ENCODE measurements at places on chromosomes 5 and 9. TPM values are rescaled to one million over a fixed set of nuclear protein-coding genes. Genes with fewer than 3 reads are reported as not detected.
A peak's percentile ranks its signal among the peaks of the same experiment; 100 is the strongest.

DNA sequence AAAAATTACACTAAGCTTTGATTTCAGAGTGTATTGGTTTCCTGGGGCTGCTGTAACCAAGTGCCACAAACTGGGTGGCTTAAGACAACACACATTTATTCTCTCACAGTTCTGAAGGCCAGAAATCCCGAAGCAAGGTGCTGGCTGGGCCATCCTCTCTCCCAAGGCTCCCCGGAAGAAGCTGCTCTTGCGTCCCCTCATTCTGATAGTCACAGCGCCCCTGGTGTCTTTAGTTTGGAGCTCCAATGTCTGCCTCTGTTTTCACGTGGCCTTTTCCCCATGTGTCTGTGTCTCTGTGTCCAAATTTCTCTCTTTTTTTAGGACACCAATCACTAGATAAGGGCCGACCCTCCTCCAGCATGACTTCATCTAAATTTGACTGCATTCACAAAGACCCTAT is 56.7 kb downstream of the ROPN1L start:
- DNase-seq = no peak
- H3K27ac ChIP-seq = no peak overlapping the region
- H3K27me3 ChIP-seq = no peaks in the 10 kb centered on the region
- no peaks in the 10 kb centered on the region for H3K4me1 ChIP-seq
- no peak overlapping the region for H3K4me3 ChIP-seq

The C9orf153 gene
- not detected for total RNA-seq

- H3K4me1 ChIP-seq = peaks cover 64% of the 10 kb centered on the region
- no peaks in the 10 kb centered on the region for H3K27me3 ChIP-seq
Observed at GRCh38 chr5:55601204-55601618, 66.4 kb upstream of the PLPP1 start.

GRCh38 chr9:135526730-135527571 is 5.7 kb downstream of the LCN1 start:
- no peak overlapping the region for H3K27ac ChIP-seq
- DNase-seq = no peak
- no peaks in the 10 kb centered on the region for H3K36me3 ChIP-seq
- H3K4me3 ChIP-seq = no peak overlapping the region

DNA sequence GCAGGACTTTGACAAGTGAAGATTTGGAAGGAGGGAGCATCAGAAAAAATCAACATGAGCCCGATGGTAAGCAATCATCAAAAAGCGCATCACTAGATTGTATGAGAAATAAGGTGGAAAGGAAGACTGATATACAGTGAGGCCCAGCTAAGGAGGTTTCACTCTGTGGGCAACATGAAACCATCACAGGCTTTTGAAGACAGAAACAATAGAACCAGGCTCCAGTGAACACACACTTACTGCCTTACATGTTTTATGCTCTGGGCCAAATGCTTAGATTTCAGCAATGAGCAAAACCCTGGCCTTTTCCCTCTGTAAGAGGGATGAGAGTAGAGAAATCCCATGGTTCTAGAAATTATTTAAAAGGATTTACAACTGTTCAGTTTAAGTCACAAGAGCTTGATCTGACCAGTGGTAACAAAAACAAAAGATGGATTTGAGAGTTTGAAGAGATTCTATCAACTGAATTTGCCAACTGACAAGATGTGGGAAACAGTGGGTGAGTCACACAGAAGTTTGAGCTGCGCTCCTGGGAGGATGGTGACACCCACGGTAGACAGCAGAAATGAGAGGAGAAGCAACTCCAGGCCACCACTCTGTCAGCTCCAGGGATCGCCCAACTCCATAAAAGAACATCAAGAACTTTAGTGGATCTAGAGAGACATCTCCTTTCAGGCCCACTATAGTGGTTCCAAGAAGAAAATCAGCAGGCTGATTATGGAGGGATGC is 261.8 kb downstream of the MCTP1 start:
- no peaks in the 10 kb centered on the region for H3K36me3 ChIP-seq
- H3K27ac ChIP-seq = no peak overlapping the region
- no peaks in the 10 kb centered on the region for H3K27me3 ChIP-seq
- no peak for DNase-seq
- no peak overlapping the region for H3K4me3 ChIP-seq

The PCDHB8 gene
- total RNA-seq = 0.68 TPM

- H3K36me3 ChIP-seq = no peaks in the 10 kb centered on the region
- peaks cover 19% of the 10 kb centered on the region for H3K4me1 ChIP-seq
- peaks cover 3% of the 10 kb centered on the region for H3K27me3 ChIP-seq
- no peak overlapping the region for H3K27ac ChIP-seq
Observed at GRCh38 chr9:115591584-115591984, 473.6 kb upstream of the TNC start.

GRCh38 chr9:137550231-137550621 is at the start of gene PNPLA7:
TSS of gene PNPLA7 (minus strand) at chr9:137550402. CDS start at chr9:137550197, 205 bp downstream.
- H3K27me3 ChIP-seq = no peaks in the 10 kb centered on the region
- H3K4me3 ChIP-seq = peak within 1 kb of the TSS; percentile 95
- DNase-seq = peak; percentile 96
- peak within 1 kb of the TSS; percentile 92 for H3K27ac ChIP-seq

GRCh38 chr9:84851935-84852585 is 182.5 kb downstream of the NTRK2 start:
- no peaks in the 10 kb centered on the region for H3K36me3 ChIP-seq
- DNase-seq = no peak
- H3K4me1 ChIP-seq = peaks cover 43% of the 10 kb centered on the region
- H3K27me3 ChIP-seq = no peaks in the 10 kb centered on the region

DNA sequence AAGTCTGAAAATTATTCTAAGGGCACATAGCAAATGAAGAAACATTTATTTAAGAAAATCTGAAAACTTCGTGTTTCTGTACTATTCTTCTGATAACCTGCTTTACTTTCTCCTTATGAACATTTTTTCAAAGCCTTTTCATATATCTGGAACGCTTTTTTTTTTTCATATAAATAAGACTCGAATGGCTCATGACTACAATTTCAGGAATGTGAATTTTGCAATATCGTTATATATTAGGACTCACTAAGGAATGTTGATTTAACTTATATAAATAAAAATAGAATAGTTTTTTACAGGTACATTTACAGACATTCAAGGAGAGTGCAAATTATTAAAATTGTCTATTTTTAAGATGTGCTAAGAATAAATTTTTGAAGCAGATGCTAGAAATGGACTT is 42.9 kb downstream of the GPBP1 start:
- H3K4me3 ChIP-seq = no peak overlapping the region
- DNase-seq = no peak
- H3K27me3 ChIP-seq = no peaks in the 10 kb centered on the region
- H3K36me3 ChIP-seq = peaks cover 35% of the 10 kb centered on the region
- peaks cover 5% of the 10 kb centered on the region for H3K4me1 ChIP-seq

DNA sequence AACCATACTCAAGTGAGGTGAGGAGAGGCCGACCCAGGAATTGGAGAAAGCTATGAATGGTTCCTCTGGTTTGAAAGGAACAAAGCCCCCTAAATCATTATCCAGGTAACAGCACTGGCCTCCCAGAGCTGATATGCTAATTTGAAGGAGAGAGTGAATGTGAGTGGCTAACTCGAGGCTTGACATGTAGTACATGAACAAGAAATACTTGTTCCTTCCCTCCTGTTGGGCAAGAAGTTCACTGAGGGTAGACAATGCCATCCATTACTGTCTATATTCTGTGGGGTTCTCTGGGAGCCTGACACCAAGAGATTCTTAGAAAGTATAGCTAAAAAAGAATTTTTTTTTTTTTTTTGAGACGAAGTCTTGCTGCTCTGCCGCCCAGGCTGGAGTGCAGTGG is 32.5 kb upstream of the ZNF354A start:
- no peaks in the 10 kb centered on the region for H3K27me3 ChIP-seq
- no peak for DNase-seq
- H3K36me3 ChIP-seq = no peaks in the 10 kb centered on the region
- H3K27ac ChIP-seq = no peak overlapping the region

- no peaks in the 10 kb centered on the region for H3K27me3 ChIP-seq
- no peak overlapping the region for H3K4me3 ChIP-seq
- no peaks in the 10 kb centered on the region for H3K4me1 ChIP-seq
- no peaks in the 10 kb centered on the region for H3K36me3 ChIP-seq
- no peak for DNase-seq
- H3K27ac ChIP-seq = no peak overlapping the region
Observed at GRCh38 chr5:110072651-110073050, 382.9 kb downstream of the MAN2A1 start.

The ACOT12 gene
- not detected for total RNA-seq

The LRRC19 gene
- total RNA-seq = not detected

The OR13J1 gene
- total RNA-seq = not detected

GRCh38 chr9:113715086-113715485 is 161.0 kb upstream of the ZNF618 start:
- H3K27me3 ChIP-seq = no peaks in the 10 kb centered on the region
- no peak overlapping the region for H3K27ac ChIP-seq
- no peaks in the 10 kb centered on the region for H3K36me3 ChIP-seq
- no peaks in the 10 kb centered on the region for H3K4me1 ChIP-seq

The TEK gene
- 2.0 TPM for total RNA-seq

DNA sequence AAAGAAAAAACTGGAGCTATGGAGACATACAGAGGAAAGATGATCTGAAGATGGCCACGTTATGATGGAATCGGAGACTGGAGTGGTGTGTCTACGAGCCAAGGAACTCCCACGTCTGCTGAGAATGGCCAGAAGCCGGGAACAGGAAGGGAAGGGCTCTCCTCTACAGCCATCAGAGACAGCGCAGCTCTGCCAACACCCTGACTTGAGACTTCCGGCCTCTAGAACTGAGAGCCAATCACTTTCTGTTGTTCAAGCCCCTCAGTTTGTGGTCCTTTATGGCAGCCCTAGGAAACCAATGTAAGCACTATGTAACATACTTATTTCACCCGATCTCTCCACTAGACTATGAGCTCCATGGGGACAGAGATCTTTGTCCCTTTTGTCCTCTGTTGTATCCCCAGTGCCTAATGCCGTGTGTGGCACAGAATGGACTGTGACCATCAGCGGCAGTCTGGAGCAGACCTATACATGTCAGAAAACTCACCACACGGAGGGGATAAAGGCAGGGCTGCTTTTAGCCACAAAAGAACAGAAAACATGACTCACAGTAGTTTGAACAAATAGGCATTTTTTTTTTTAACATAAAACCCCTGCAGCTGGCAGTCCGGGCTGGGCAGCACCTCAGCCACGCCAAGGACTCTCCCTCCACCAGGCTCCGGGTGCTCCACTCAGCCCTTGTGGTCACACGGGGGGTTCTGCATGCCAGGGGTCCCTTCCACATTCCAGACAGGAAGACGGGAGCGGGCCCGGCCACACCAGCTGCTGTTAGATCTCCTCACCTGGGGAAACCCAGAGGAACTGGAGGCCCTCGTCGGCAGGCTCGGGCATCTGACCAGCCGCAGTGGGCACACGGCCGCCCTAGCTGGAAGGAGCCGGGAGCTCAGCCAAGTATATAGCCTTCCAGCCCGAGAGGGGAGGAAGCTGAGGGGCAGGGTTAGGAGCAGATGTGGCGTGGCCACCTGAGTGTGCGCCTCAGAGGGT is 16.1 kb upstream of the MXD3 start:
- H3K36me3 ChIP-seq = peaks cover 38% of the 10 kb centered on the region
- peak overlapping the region; percentile 64 for H3K27ac ChIP-seq
- H3K27me3 ChIP-seq = no peaks in the 10 kb centered on the region
- no peak overlapping the region for H3K4me3 ChIP-seq
- peaks cover 4% of the 10 kb centered on the region for H3K4me1 ChIP-seq
- DNase-seq = no peak

DNA sequence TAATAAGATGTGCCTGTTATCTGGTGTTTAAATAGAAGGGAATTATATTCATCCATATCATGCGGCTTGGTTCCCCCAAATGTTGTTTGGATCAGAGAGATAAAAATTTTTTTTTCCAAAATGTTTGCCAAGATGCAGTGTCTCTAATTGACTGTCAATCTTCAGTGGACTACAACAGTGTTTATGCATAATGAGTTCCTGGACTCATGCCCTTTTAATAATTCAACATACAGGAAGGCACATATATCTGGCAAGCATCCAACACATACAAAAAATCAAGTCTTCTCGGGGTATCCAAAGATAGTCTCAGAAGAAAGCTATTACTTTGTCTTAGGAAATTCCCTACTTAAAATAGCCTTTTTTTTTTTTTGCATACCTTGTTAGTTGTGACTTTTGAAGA is 1534.7 kb downstream of the EFNA5 start:
- H3K36me3 ChIP-seq = no peaks in the 10 kb centered on the region
- H3K27ac ChIP-seq = no peak overlapping the region
- no peak overlapping the region for H3K4me3 ChIP-seq
- H3K4me1 ChIP-seq = no peaks in the 10 kb centered on the region
- no peaks in the 10 kb centered on the region for H3K27me3 ChIP-seq

DNA sequence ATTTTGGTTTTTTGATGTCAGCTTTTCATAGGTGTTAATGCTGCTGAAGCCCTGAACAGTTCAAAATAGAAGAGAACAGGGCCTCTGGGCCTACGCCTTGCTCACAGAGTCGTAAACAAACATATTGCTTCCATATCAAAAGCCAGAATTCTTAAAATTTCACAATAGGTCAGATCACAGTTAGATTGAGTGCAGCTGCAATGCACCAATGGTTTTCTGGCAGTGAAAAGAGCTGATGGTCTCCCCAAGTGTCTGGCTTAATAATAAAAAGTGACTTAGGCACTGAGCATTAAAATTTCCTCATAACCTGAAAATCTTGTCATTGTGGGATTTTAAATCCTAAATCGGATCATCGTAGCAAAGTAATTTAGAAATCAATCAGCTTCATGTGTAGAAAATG is 493.0 kb downstream of the CAAP1 start:
- no peaks in the 10 kb centered on the region for H3K4me1 ChIP-seq
- no peak overlapping the region for H3K4me3 ChIP-seq
- no peak for DNase-seq
- no peaks in the 10 kb centered on the region for H3K36me3 ChIP-seq

DNA sequence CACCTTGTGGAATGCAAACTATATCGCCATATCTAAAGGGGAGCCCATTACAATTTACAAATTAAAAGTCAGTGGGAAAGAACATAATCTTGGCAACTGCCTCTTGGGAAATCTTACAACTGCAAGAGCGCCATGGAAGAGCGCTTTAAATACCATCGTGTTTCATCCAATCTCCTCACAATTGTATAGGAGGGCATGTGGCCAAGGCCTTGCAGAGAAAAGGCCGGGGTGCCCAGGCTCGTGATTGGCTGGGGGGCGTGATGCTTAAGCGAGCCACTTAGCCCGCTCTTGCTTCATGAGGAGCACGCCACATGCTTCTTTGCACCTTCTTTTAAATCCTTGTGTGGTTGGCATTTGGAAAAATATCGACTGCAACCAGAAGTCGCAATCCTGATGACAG is 69.8 kb upstream of the NFIB start:
- no peak overlapping the region for H3K27ac ChIP-seq
- H3K4me3 ChIP-seq = no peak overlapping the region

DNA sequence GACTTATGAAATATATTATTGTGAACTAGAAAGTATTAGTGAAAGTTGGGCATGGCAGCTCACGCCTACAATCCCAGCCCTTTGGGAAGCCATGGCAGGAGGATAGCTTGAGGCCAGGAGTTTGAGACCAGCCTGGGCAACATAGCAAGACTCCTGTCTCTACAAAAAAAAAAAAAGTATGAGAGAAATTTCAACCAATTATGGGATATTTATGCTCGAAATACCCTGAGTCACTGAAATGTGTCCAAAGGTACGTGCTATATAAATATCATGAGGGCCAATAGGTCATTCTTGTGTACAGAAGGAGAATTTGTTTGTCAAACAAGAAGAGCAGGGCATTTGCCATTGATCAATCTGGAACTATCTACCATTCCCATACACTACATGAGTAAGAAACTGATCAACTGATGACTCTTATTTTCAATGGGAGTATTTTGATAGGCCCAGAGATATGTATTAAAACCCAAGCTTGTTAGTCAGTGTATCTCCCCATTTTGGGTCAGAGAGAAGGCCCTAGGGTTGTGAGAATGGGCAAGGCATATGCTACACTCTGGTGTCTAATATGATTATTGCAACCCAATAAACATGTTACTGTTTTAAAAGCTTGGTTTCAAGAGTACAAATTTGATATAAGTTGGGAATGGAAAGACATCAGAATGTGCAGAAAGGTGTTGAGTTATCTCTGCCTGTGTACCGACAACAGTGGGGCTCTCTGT is 21.7 kb upstream of the HOMER1 start:
- H3K4me1 ChIP-seq = no peaks in the 10 kb centered on the region
- no peak overlapping the region for H3K4me3 ChIP-seq
- DNase-seq = no peak
- H3K36me3 ChIP-seq = no peaks in the 10 kb centered on the region

Measured in suprapubic skin (tissue), 4 donors.